Stimulated activated memory B cell treated with anti-CD40 and anti-IgM and Interleukin-4, amounts not matched to agents 10 μg/mL and 1 μg/mL and 100 μg/mL, for 72 hours (primary cell): ENCODE measurements at places on chromosomes 11 and 22.

DNA sequence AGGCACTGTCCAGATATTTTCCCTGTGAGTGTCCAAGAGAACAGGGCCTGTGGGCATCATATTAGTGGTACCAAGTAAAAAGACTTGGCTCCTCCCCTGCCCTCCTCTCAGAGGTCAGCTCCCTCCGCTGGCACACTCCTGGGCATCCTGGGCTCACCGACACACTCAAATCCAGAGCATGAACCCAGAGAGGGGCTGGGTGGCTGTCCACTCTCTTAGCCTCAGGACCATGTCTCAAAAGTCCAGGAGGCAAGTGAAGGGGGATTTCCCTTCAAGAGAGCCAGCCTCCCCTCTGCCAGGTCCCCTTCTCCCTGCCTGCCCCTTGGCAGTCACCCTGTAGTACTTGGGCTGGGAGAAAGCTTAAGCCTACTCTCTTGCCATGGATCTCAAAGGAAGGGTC, 10.3 kb downstream of the BCL9L start:
- ATAC-seq, result no peak

GRCh38 chr11:65430406-65431217, 8.0 kb downstream of the NEAT1 start:
- ATAC-seq, result no peak

DNA sequence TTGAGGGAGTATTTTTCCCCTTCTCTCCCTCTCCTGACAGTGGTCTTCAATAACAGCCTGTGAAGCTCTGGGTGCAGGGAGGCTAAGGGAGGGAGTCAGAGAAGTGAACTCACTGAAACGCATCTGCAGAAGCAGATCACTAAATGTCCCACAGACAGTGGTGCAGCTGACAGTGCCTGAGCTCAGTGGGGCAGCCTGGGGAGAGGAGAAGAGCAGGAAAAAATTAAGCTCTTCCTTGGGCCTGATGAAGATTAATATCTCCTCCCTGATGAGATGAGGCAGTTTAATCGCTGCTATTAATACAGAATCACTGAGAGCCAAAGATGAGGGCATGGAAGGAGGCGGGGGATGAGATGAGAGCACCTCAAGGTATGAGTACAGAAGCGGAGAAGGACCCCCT, 180.8 kb downstream of the LARGE1 start:
- ATAC-seq, result no peak

GRCh38 chr11:73072935-73073481, 69.1 kb downstream of the FCHSD2 start:
- peak; percentile 80 for ATAC-seq

DNA sequence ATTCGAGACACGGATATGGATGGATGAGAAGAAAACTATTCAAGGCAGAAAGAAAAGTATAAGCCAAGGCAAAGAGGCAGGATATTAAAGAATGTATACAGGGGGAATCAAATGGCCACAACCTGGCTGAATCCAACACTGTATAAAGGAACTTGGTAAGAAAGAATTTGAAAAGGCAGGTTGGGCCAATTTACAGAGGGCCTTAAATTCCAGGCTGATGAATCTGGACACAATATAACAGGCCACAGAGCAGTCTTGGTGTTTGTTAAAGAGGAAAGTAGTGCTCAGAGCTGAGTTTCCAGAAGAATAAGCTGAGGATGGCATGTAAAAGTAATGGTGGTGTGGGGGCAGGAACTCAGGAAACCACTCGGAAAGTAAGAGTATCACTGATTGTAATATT, 72.3 kb upstream of the POU2AF2 start:
- ATAC-seq, result no peak

- no peak for ATAC-seq
Measured at GRCh38 chr11:73227571-73228211, 9.6 kb downstream of the P2RY2 start.

- no peak for ATAC-seq
Measured at GRCh38 chr22:45072322-45072903, 62.6 kb upstream of the PHF21B start.

DNA sequence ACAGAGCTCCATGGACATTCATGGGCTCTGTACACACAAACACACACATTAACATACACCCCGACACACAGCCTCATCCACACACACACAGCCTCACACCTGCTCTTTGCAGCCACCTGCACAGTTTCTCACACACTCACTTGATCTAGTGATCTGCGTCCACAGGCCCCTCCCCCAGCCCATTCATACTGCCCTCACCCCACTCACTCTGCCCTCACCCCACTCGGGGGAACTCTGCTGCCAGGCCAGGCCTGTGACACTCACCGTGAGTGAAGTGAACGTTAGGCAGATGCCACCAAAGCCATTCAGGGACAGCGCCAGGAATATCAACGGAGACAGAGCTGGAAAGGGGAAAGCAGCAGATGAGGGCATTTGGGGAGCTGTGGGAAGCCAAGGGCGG, 15.0 kb downstream of the SLC43A1 start:
- ATAC-seq, result no peak

- no peak for ATAC-seq
Measured at GRCh38 chr11:63672936-63673539, 1.9 kb upstream of the ATL3 start.

DNA sequence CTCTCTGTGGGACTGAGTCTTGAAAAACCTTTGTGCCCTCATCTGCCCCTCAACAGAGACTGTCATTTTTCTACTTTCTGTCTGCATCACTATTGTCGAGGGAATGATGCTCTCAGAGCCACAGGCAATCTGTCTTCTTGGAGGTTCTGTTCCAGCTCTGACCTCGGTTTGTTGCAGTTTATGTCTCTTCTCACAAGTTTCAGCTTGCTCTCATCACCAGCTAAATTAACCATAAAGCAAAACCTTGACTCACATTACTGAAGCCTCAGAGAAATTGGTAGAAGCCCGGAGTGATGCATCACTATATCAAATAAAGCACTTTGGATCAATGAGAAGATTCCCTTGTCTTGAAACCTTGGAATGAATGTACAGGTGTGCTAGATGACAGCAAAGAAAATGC, 60.6 kb upstream of the BLID start:
- no peak for ATAC-seq

DNA sequence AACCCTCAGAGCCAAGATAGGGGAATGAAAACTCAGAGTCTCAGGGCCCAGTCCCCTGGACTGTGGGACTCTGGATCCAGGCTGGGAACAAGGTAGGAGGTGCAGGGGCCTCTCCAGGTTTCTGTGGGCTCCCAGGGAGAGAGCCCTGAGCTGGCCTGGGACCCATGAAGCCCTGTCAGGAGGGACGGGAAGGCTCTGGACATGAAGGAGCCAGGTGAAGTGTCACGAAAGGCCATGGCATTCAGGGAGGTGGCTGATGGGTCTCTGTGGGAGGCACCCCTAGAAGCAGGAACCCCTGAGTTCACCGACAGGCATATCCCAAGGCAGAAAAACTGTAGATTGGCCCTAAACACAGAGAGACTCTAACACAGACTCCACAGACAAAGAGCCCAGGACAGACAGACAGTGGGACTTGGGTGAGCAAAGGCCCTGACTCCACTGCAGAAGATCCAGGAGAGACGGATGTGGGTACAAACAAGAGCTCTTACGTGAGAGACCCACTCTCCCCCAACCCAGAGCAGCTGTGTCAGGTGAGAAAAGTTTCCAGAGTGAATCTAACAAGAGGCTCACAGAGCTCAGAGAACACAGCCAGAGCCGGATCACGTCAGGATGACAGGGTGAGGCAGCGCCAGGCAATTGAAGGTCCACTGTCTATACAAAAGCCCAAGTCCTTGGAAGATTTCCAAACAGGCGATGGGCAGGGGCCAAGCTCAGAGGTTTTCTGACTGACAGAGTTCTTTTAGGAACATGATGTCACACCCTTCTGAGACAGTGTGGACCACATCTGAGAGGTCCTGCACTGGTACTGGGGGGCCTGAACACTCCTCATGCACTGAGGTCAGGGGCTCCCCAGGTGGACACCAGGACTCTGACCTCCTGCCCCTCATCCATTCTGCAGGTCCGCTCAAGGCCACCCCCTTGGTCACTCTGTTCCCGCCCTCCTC, 27.4 kb downstream of the IGLL5 start:
- no peak for ATAC-seq

GRCh38 chr11:900545-900944, 10.1 kb downstream of the CHID1 start:
- ATAC-seq, result no peak

DNA sequence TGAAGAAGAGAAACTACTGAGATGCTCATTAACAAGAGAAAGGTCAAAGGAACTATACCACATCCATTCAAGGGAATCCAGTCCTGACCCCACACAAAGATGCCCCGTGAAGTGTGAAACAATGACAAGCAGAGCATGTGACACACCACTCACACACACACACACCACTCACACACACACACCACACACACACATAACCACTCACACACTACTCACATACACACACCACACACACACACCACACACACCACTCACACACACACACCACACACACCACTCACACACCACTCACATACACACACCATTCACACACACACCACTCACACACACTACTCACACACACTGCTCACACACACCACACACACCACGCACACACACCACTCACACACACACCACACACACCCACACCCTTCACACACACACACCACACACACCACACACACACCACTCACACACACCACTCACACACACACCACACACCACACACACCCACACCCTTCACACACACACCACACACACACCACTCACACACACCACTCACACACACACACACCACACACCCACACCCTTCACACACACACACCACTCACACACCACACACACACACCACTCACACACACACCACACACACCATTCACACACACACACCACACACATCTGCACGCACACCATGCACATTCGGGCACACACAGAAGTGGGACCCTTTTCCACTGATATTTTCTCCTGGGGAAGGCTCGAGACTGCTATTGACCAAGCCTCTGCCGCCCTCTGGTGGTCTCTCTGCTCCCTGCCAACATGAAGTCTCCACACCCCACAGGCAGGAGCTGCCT, 32.0 kb upstream of the COMT start:
- ATAC-seq, result peak; percentile 82

GRCh38 chr11:10019906-10020682, 273.9 kb downstream of the SBF2 start:
- ATAC-seq, result no peak

DNA sequence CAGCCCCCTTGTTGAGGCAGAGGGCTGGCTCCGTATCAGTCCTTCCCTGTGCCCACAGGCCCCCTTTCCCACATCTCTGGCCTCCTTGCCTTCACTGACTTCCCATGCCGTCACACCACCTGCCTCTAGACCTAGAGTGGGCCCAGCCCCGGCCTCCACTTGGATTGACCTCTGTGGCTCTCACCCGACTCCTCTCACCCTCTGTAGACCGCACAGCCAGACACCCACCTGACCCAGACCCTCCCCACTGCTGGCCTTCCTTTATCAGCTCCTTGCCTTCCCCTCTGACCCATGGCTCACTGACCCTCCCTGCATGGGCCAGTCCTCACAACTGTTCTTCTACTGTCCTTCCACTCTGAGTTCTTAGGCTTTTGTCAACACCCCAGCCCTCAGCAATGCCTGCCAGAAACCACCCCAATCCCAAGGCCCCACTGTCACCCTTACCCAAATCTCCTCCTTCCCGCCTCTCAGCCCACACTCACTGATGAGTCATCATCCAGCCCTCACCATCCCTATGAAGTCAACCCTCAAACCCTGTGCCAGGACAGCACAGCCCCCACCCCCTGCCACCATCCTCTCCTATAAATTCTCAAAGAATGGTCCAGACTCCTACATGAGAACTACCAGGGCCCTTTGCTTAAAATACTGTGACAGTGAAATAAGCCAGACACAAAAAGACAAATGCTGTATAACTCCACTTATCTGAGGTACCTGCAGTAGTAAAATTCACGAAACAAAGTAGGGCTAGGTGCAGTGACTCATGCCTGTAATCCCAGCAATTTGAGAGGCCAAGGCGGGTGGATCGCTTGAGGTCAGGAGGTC, 53.4 kb downstream of the SCGB1A1 start:
- ATAC-seq, result no peak

- no peak for ATAC-seq
Measured at GRCh38 chr11:7019500-7020182, 505 bp downstream of the ZNF214 start.

- no peak for ATAC-seq
Measured at GRCh38 chr11:1770061-1770460, 6.3 kb upstream of the CTSD start.

DNA sequence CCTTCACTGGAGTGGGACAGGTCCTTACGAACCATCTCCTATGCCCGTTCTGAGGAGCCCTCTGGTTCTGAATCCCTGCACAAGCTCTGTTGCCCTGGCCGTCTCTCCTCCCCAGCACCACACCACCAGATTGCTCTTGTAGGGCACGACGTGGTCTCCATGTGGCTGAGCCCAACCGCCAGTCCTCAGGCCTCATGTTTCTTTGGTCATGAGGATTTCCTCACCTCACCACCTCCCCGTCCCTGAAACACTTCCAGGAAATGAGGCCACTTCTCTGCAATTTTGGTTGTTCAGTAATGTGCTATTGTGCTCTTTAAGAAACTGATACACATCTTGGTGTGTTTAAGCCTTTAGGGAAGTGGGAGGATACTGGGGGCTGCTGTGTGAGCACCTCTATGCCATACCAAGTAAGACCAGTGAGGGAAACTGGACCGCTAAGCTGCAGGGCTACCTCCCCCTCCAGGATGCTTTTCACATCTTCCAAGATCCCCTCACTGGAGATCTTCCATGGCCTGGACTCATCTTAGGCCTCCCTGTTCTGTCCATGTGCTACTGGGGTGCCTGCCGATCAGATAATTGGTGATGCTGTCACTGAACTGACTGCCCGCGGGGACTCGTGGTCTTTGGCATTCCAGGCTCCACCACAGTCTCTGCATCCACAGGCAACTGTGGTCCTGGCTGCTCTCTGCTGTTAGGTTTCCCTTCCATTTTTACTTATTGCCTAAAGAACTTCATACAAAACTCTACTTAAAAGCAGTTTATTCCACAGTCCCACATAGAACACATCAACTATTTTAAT, 21.9 kb downstream of the DRICH1 start:
- no peak for ATAC-seq

DNA sequence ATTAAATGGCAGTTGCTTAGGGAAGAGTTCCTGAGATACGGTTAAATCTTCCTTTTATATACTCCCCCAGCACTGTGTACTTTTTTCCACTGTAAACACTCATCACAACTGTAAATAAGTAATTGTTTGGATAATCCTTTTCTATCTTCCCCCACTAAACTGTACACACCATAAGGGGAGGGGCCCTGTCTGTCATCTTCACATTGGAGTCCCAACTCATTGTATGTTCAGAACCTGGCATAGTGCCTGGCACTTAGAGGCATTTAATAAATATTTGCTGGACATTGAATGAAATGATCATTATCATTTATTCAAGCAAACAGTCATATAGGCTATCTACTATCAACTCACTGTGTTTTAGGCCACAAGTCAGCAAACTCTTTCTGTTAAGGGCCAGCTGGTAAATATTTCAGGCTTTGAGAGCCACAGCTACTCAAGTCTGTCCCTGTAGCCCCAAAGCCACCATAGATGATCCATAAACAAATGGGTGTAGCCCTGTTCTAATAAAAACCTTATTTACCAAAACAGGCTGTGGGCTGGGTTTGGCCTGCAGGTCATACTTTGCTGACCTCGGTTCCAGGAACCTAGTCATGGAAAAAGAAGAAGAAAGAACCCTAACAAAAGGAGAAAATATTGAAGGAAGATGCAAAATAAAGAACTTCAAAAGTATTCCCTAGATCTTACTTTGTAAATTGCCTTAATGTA, 70.0 kb downstream of the AMOTL1 start:
- ATAC-seq, result no peak
